ENCODE measurements at places on chromosomes 4 and X.

DNA sequence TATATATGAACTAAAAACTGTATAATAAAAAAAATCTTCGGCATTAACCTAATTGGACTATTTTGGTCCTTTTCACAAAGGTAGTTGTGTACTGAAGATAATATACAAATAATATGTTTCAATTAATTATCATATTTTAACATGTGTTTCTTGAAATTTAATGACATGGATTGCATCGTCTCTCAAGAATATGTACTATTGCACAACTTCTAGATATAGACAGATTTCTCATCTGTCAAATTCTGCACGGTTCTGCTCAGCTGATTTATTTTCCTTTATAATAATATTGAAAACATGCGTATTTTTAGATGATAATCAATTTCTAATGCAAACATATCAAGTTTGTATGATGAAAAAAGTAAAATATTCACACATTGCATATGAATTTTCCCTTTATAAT is 498.7 kb upstream of the PABPC4L start:
- DNase-seq: no peak

DNA sequence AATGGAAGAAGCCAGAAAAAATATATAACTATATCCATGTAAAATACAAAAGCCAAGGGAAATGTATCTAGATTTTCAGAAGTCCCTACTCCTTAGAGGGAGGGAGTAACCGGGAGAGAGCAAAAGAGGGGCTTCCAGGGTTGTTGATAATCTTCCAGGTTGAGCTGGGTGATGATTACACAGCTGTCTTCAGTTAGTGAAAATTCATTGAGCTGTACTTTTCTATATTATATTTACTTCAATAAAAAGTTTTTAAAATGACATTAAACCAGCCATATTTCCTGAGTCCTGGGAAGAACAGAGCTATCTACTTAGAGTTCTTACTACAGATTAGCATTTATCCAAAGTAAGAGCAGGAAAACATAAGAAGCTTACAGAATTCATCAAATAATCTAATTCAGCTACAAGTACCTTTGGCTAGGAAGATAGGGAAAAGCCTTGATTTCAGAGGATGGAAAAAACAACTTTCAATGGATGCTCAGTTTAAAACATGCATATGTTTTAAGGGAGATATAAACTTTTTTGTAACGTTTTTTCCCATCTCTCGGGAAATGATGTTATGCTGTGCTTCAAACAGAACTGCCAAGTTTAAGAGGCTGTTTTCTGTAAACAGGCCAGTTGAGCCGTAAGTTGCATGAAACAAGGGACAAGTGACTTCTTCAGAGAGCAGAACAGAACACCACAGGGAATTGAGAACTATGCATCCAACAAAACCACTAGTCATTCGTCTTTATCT is 204.6 kb downstream of the SCFD2 start:
- DNase-seq: no peak

- no peak for DNase-seq
Measured at GRCh38 chr4:22434895-22435294, 81.0 kb downstream of the ADGRA3 start.

DNA sequence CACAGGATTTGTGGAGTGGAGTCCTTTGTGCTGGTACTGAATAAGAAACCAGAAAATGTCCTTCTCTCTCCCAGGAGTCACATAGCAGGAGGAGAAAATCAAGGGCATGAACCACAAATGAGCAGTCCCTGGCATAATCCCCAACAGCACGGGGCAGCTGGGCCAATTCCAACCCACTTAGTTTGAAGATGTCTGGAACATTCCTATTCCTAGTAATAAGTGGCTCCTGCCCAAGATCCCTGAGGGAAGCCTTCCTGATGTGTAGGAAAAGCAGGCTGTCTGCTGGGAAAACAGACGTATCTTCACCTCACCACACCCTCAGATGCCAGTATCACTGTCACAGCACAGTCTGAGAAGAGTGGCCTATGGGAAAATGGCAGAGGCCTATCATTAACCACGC is 182.8 kb upstream of the MAP3K15 start:
- no peak for DNase-seq

GRCh38 chr4:94038195-94038594 is 169.5 kb upstream of the SMARCAD1 start:
- DNase-seq: no peak

GRCh38 chr4:4645743-4646142 is 103.9 kb upstream of the STX18 start:
- DNase-seq: no peak

DNA sequence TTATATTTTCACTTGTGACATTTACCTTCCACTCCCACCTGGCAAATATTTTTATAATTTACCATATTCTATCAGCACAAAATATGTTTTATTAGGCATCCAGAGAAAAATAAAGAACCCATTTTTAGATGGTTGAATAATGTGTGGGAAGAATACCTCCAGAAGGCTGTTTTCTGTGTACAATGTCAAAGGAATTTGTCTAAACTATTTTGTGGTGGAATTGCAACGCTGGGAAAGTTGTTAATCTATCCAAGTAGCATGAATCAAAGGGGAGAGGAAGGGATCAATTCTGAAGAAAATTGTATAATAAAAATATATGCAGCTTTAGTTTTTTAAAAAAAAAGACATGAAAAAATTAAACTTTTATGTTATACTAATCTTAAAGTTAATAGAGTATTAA is 706.5 kb downstream of the FSTL5 start:
- no peak for DNase-seq

GRCh38 chr4:3017504-3017903 is 54.1 kb downstream of the GRK4 start:
- no peak for DNase-seq

- DNase-seq: no peak
Measured at GRCh38 chrX:22314692-22315091, 42.0 kb downstream of the CBLL2 start.

GRCh38 chr4:141006242-141006802 is 126.9 kb downstream of the RNF150 start:
- DNase-seq: no peak

- DNase-seq: no peak
Measured at GRCh38 chrX:25544641-25545040, 528.9 kb upstream of the ARX start.
